ENCODE measurements at places on chromosomes 11 and 22.

GRCh38 chr11:2655016-2655719 lies 44.6 kb downstream of the KCNQ1OT1 start:
- no peak for DNase-seq

DNA sequence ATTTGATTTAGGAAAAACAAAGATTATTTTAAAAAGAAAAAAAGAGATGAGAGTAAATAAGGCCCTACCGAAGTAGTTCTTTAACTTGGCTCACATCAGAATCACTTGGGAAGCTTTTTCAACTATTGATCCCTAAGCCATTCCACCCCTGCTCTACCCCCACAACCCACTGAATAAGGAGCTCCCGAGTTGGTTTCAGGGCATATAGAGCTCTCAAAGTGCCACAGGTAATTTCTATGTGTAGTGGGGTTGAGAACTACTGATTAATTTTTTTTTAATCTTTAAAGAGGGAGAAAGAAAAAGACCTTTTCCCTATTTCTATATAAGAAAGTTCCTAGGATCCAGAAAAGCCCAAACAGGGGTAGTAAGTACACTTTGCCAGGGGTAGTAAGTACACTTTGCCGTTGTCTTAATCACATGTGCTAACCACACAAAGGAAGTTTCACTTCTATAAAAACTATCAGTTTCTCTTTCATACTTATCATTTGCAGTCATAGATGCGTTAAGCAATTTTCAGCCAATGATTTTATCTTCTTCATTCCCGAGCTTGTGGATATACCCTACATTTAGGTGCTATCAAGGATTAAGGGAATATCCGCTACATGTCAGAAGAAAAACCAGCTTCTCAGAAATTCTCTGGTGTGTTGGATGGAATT lies 108.4 kb upstream of the ZC3H12C start:
- no peak for DNase-seq

DNA sequence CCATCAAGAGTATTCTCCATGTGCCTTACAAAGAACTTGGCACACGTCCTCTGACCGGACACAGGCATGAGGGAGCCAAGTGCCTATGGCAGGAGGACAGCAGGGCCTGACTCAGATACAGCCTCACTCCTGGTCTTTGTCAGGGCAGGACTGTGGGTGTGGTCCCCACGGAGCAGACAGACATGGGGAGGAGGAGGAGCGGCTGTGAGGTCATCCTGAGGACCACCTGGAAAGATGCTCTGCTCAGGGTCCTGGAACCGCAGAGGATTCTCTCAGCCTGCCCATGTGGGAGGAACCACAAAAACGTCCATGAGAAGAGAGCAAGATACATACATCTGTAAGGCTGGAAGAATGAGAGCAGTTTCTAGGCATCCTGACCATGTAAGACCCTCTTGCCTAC lies 576.3 kb downstream of the BRD1 start:
- no peak for DNase-seq

- DNase-seq = no peak
Observed at GRCh38 chr22:45645150-45645525, 26.5 kb upstream of the ATXN10 start.

Data from CD4-positive, alpha-beta T cell treated with Interleukin-17A for 4 hours (primary cell).